AG08396 (cell line): ENCODE measurements at places on chromosomes 11 and 22.

- DNase-seq = peak; percentile 87
These were observed 3.9 kb upstream of the PIWIL4 start for GRCh38 chr11:94563176-94563847.

- DNase-seq = no peak
These were observed 38.9 kb downstream of the CTTN start for GRCh38 chr11:70437111-70437784.

DNA sequence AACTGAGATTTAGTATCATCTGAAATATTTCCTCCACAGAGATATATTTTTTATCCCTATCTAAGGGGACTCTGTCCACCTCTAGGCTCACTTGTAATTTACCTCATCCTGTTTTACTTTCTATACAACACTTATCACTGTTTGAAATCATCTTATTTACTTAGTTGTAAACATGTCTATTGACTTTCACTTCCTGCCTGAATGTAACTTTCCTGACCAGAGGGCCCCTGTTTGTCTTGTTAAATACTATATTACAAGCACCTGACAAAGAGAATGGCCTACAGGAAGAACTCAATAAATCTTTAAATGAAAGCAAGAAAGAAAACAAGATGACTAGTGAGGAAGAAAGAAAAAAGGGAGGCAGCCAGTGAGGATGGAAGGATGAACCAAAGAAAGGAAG is 1727.5 kb downstream of the LRRC4C start:
- DNase-seq = no peak

DNA sequence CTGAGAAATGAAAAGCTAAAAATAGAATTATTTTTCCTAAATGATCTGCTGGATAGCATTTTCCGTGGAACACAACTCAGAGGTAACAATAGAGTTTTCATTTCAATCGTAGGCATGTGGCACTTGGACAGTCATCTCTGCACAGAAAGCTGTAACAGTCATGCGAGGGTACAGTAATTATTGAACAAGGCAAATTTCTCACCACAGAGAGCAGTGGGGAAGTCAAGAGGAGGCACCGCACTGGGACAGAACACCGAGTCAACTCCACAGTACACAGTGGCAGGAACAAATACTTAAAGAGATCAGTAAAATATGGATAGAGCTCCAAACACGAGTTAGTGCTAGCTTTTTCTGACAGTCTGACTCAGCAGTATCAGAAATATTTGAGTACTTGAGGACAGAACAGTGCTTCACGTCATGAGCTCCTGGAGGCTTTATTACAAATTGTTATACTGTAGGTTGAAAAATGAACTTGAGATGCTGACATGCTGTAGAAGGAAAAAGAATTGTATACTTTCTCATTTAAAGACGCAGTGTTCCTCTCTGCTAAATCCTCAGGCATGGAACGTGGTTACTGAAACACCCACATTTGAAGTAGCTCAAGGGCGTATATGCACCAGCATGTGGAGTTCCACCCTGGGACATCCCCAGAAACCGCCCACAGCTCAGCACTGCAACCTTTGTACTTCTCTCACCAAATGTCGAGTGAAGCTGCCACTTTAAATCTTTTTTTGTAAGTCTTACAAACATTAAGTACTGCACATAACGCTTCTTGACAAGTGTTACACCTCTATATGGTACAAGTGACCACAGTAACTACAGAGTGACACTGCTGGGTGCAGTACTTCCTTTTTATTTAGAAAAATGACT is 27.4 kb upstream of the YPEL1 start:
- no peak for DNase-seq

GRCh38 chr11:105823495-105824033 is 198.5 kb downstream of the MSANTD4 start:
- no peak for DNase-seq

- DNase-seq = no peak
These were observed 75.9 kb downstream of the FAM83F start for GRCh38 chr22:40070701-40071100.

GRCh38 chr11:56848141-56848809 is 99.8 kb upstream of the OR9G4 start:
- DNase-seq = no peak

DNA sequence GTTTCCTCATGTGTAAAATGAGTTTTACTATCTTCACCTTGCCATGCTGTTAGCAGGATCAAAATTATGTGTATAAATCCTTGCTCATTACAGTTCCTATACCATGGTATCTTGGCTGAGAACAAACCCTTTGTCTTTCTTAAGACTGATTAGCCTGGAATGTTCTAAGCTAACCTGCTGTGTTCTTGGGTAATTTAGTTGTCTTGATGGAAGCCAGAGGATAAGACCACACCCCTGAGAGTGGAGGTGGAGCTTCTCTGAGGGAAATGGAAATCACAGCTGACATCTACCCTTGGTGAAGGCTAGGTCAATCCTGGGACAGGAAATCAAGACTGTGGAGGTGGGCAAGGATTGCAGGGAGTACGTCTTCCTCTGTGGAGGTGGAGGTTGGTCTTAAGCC is 206.1 kb upstream of the ARHGAP20 start:
- no peak for DNase-seq

DNA sequence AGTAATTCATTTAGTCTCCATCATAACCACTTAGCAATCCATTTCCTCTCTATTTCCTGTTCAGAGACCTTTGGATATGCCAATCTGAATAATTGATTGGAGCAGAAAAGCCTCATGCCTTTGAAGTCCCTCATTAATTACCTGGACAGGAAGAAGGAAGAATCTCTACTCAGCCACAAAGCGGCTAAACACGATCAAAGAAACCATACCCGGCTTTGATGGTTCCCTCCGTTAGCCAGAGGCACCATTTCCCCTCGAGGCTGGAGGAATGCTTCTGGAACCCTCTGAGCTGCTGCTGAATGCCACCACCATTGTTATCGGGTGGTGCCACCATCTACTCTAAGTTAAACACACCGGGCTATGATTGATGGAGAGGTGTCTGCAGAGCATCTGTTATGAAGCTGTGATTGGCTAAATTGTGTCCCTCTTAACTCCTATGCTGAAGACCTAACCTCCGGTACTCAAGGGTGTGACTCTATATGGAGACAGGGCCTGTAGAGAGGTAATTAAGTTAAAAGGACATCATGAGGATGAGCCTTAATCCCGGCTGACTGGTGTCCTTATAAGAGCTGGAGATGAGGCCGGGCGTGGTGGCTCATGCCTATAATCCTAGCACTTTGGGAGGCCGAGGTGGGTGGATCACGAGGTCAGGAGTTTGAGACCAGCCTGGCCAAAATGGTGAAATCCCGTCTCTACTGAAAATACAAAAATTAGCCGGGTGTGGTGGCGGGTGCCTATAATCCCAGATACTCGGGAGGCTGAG is 168.6 kb downstream of the CTTN start:
- DNase-seq = no peak

GRCh38 chr11:131070365-131070764 is 154.1 kb upstream of the SNX19 start:
- no peak for DNase-seq

DNA sequence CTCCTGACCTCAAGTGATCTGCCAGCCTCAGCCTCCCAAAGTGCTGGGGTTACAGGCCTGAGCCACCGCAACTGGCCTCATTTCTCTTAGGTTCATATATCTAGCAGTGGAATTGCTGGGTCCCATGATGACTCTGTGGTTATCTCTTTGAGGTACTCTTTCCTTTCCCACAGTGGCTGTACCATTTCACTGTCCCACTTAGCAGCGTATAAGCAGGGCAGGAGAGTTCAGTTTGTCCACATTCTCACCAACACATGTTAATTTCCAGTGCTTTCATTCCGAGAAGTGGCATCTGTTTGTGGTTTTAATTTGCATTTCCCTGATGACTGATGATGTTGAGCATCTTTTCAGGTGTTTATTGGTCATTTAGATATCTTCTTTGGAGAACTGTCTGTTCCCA is 16.4 kb downstream of the PRR5 start:
- DNase-seq = no peak

GRCh38 chr11:85695546-85695945 is 9.6 kb upstream of the CCDC89 start:
- no peak for DNase-seq

DNA sequence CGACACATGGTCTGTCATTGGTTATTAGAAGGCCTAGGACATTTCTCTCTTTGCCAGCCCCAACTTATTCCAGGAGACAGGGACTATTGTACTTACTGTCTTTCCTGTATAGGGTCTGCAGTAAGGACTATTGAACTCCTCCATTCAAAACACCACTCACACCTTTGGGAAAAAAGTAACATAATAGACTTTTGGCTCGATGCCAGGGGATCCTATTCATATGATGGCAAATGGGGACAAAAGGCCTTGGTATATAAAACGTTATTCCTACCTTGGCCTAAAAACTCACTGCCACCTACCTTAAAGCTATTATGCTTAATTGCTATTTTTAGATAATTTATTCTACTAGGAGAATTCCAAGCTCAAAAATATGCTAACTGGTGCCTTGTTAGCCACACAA is 6.3 kb upstream of the NDUFC2 start:
- no peak for DNase-seq

DNA sequence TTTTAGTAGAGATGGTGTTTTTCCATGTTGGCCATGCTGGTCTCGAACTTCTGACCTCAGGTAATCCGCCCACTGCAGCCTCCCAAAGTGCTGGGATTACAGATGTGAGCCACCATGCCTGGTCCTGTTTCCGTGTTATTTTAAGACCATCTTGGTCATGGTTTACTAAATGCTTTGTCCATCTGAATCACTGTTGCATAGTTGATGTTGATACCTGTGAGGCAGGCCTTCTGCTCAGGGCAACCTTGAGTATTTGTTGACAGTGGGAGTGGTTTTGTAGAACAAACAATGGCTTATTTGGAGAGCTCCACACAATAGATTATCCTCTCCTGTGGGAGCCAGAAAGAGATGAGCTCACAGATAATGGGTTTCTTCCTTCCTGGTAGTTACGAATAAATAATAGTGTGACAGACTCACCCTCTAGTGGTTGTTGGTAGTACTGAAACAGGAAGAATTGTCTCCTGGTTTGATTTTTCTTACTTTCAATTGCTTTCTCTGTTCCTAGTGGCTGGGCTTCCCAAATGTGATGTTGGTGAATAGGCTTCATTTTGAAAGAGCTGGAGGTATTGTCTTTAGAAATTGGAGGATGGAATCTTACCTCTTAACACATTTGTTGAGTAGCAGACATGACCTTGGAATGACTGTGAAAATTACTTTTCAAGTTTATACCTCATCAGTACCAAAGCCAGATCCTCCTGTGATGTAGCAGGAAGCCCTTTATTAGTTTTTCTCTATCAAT is 39.0 kb downstream of the CTNND1 start:
- peak; percentile 56 for DNase-seq

- DNase-seq = no peak
These were observed 15.1 kb downstream of the FXYD6 start for GRCh38 chr11:117861151-117862018.

DNA sequence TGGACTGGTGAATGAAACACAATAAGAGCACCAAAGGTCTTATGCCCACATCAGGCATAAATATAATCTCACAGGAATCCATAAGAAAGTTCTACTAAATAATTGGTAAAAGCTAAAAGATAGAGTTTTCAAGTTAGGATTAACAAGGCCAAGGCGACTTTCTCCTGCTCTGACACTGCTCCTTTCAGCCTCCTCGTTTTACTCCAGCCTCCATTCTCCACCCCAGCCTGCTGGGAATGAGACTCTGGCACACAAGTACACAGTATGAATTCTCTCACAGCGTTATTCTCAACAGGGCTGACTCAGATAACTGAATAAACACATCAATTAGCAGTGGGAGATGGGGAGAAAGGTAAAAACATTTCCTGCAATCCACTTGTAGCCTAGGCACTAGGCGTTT is 94.9 kb downstream of the APOL5 start:
- DNase-seq = no peak

DNA sequence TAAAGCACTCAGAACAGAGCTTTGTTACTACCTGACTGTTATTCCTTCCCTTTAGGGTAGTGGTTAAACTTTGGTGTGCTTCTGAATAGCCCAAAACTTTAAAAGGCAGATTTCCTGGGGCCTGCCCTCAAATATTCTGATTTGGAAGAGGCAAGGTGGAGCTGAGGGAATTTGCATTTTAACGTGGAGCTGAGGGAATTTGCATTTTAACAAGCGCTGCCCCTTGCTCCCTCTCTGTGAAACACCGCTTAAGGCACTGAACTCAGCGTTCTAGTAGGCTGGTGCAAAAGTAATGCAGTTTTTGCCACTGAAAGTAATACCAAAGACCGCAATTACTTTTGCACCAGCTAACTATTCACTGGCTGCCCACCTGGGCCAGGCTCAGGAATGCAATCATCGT is 35.0 kb downstream of the TPST2 start:
- no peak for DNase-seq

DNA sequence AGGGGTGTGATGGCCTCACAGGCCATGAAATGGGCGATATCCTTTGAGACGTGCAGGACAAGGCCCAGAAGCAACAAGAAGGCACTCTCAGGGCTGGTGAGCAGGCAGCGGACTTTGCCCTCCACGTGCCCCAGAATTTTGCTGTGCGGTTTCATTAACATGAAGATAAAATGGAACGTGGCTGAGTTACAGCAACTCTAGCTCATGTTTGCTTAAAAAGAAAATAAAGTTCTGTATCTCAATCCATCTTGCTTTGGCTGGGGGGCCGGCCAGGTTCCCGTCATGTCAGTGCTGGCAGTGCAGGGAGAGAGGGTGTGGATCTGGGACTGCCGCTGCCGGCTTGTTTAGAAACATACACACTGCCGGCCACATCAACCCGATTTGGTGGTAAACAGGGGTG is 370.1 kb downstream of the OPCML start:
- DNase-seq = no peak

DNA sequence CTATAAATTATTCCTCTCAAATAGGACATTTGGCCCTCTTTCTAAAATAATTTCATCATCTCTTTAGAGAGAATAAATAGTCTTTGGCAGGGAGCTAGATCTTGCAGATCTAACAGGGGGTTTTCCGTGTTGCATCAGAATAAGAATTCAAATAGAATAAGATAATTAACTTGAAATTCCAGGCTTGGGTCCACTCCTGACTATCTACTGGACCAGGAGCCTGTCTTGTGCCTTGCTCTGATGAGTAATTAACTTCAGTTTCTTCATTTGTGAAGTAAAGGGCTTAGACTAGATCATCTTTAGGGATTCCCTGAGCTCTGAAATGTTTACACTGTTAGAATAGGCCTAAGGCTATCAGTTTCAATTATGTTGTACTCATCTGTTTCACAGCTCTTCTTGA is 23.5 kb upstream of the TMEM123 start:
- no peak for DNase-seq
